Stimulated activated CD4-positive, alpha-beta T cell treated with anti-CD3 and anti-CD28 coated beads, Interleukin-4, amount 100 ng/mL, for 48 hours (primary cell): ENCODE measurements at places on chromosomes 12 and 14.

GRCh38 chr14:53790731-53791500 is 165.7 kb downstream of the BMP4 start:
- DNase-seq, result no peak

DNA sequence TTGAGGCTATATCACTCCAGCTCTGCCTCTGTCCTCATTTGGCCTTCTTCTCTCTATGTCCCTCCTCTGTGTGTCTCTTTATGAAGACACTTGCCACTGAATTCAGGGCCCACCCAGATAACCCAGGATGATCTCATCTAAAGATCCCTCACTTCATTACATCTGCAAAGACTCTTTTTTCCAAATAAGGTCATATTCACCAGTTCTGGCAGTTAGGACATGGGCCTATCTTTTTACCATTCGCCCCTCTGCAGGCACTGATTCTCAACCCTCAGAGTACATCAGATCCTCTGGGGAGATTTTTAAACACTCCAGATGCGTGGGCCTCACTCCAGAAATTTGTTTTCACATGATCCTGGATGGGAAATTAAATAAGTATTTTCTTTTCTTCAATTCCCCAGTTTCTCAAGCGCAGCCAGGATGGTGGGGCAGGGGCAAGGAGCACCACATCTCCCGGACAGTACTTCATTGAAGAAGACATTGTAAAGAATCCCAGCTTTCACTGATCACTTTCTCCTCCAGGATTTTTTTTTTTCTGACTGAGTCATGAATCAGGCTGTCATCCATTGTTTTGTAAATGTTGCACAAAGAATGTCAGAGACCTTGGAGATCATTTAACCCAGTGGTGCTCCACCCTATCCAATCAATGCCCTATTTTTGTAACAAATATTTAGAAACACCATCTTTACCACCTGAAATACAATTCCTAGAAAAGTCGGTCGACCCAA is 27.4 kb downstream of the CRACR2A start:
- no peak for DNase-seq

GRCh38 chr14:80942191-80942600 is 658 bp upstream of the CEP128 start:
- no peak for DNase-seq

GRCh38 chr14:104563742-104564615 is 15.6 kb upstream of the C14orf180 start:
- peak; percentile 66 for DNase-seq

GRCh38 chr12:69423037-69423905 is 46.9 kb upstream of the FRS2 start:
- no peak for DNase-seq

DNA sequence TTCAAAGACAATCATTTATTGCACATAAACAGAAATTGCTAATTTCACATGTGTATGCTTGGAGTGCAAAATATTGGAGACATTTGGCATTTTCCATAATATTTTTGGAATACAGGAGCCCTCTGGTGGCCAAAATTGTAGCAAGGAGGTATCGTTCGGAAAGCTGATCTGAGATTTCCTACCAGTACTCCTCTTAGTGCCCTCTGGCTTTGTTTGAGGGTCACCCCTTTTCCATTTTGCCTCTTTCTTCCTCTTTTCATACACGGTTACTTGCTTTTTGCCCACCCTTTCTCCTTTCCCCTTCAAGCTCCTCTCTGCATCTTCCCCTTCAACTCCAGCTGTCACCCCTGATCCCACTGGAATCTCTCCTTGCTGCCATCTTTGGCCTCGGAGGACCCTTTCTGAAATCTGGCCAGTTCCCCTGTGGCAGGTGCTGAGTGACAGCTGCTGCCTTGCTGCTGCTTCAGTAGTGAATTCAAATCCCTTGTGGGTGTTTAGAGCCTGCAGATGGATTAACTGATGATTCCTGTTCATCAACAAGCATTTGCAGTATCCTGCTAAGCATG is 164.6 kb upstream of the PARP11 start:
- no peak for DNase-seq

DNA sequence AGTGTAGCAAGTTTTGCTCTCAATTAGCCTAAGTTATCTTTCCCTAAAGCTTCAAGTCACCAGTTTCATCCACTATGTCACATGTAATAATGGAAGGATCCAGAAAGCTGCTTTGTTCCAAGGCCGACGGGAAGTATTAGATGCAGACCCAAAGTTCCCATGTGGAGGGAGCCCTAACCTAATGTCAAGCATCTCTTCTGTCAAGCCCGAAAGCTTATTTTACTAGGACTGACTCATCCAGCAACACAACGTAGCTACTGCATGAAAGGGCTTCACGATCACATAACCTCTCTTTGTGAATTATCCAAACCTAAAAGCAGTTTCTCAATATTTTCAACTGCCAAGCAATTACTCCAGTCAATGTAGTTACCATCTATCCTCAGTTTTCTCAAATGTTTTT is 133.4 kb downstream of the SLC6A15 start:
- no peak for DNase-seq

GRCh38 chr12:52798671-52799504 is 3.0 kb upstream of the KRT3 start:
- no peak for DNase-seq

DNA sequence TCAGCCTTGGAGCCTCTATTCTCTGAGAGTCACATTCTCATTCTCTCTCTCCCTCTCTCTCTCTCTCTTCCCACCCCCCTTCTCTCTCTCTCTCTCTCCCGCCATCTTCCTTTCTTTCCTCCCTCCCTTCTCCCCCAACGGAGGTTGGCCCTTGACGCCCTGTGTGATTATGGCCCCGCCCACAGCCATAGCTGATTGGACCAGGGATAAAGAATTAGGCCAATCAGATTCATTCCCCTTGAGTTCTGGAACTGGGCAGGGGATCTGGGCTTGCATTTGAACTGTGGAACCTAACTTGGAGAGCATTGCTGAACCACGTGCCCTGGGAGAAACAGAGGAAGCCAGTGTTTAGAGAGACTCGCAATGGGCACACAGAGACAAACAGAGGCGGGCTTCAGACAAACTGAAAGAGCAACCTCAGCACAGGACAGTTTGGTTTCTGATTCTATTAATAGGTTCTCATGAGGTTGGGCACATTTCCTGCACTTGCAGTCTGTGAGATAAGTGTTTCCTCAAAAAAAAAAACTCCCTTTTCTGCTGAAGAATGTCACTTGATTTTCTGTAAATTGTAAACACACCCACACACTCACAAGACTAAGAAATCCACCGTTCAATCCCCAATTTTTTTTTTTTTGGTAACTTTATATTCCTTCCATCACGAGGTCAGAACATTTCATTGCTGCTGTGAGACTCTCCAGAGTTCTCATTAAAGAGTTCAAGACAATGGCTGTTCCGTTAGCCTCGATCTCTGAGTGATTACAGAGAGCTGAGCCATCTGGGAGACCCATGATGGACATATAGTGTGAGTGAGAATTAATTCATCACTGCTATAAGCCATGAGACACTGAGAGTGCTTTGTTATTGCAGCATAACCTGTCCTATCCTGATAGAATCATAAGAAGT is 3.5 kb upstream of the P2RX7 start:
- DNase-seq, result peak; percentile 68

DNA sequence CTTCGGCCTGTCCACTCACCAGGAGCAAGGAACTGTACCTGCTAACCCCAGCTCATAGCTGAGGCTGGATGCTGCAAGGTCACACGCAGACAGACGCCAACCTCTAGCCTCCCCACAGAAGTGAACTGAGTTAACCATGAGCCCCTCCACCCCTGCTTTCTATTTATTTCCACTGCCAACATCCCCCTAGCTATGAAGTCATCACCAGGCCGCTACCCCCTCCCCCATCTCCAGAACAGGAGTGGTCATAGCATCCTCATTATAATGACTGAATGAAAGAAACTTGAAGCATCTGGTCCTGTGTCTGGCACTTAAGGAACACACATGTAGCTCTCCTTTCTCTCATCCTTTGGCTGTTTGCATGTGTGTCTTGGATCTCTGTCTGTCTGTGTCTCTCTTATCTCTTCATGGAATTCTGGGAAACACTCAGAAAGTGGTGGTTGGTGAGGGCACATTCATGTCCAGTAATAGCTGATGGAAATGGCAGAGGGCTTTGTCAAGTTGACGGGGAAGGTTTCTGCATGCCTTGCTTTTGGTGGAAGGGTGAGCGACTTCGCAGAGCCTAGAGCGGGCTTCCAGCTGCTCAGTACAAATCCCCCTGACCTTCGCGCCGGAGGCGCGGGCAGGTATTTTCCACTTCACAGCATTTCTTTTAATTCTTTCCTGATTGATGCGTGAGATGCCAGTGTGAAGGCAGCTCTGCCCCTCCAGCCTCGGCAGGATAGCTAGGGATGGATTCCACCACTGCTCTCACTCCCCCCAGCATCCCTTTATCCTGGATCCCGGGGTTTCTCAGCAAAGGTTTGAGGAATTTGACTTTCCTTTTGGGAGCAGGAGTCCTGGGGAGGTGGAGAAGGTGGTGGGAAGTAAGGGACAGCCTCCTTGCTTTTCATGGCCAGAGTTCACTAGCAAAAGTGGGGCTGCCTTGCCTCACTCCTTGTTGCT is 198.2 kb downstream of the CHST11 start:
- DNase-seq, result no peak

DNA sequence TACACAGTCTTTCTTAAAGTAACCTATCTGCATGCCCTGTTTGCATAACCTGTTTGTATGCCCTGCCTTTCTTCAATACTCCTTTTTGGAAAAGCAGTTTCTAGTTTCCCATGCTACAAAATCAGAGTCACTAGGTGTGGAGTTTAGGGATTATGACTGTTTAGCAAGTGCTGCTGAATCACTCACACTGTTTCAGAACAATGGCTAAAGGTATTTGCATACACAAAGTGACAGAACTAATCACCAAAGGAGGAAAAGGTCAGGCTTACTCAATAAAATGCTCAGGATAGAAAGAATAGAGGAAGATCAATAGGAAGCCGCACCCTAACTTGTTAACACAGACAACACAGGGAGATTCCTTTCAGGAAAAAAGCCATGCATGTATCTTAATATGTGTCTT is 19.4 kb downstream of the EGLN3 start:
- no peak for DNase-seq

- DNase-seq, result no peak
These were observed 1.6 kb downstream of the IL31 start for GRCh38 chr12:122172262-122172939.

- no peak for DNase-seq
These were observed 28.5 kb downstream of the YARS2 start for GRCh38 chr12:32727237-32727636.

GRCh38 chr12:107242189-107242588 is 148.8 kb upstream of the CRY1 start:
- DNase-seq, result no peak

- no peak for DNase-seq
These were observed 618 bp upstream of the PGAM5 start for GRCh38 chr12:132710043-132710404.

DNA sequence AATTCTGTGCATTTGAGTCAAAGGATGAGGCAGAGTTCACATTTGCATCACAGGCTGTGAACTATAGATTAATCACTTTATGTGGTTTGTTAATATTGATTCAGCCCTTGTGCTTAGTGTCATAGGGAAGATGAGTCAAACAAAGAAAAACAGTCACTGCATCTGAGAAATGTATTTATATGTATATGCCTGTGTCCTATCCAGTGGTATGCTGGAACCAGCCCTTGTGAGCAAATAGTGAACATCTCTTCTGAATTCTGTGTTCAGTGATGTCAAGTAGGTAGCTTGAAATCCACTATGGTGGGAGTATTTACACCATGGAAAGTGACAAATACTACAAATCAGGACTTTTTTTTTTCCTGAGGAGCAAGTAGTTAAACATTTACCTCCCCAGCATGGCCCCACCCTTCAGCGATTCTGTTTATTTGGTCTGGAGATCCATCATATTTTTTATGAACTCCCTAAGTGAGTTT is 128.5 kb downstream of the HMGA2 start:
- no peak for DNase-seq

DNA sequence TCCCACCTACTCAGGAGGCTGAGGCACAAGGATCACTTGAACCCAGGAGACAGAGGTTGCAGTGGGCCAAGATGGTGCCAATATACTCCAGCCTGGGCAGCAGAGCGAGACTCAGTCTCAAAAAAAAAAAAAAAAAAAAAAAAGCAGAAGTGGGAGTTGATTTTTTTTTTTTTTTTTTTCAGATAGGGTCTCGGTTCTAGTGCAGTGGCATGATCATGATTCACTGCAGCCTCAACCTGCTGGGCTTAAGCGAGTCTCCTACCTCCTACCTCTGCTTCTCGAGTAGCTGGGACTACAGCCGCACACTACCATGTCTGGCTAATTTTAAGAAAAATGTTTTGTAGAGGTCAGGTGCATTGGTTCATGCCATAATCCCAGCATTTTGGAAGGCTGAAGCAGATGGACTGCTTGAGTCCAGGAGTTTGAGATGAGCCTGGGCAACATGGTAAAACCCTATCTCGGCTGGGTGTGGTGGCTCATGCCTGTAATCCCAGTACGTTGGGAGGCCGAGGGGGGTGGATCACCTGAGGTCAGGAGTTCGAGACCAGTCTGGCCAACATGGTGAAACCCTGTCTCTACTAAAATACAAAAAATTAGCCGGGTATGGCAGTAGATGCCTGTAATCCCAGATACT is 16.3 kb upstream of the HSP90AA1 start:
- no peak for DNase-seq

- no peak for DNase-seq
These were observed 814.5 kb downstream of the RPS29 start for GRCh38 chr14:48771717-48772116.

DNA sequence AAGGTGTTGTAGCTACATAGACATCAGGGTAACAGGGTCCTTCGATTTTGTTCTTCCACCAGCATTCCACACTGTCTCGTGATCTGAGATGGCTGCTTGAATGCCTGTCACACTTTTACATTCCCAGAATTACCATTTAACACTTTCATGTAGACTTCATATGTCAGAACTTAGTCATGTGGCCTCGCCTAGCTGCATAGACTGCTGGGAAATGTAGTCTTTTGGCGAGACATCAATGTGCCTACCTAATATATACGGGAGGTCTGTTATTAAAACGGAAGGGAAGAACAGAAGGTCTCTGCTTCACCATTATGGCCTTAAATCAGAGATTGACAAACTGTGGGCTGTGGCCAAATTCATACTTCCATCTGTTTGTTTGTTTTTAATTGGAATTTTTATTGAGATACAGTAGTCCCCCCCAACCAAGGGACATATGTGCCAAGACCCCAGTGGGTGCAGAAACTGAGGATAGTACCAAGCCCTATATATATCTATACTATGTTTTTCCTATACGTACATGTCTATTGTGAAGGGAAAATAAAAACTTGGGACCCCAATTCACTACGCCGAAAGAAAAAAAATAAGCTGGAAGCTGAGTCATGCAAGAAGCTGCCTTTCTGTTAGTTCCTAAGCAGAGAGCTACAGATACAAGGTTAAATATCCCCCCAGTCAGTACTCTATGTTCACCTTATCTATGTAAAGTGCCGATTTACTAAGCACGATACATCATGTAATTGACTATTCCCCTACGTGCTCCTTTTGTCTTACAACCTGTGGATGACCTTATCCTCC is 11.3 kb upstream of the HRK start:
- DNase-seq, result no peak

DNA sequence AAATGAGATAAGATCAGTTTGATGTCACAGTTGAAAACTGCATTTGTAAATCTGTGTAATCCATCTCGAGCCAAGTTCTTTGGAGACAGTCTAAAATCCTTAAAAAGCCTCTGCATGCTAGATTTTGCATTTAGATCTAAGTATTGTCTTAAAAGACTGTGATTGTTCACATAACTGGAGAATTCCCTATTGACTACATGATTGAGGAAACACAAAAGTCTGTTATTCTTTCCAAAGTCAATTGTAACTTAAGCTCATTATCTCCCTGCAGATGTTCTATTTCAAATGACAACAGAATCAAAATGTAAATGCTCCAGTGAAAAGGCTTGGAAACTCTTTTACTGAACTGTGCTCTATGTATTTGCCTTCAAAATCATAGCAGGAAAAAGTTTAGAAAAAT is 77.8 kb downstream of the MYF5 start:
- DNase-seq, result no peak
